ENCODE measurements at places on chromosomes 2 and 18. TPM values are rescaled to one million over a fixed set of nuclear protein-coding genes. Genes with fewer than 3 reads are reported as not detected.

DNA sequence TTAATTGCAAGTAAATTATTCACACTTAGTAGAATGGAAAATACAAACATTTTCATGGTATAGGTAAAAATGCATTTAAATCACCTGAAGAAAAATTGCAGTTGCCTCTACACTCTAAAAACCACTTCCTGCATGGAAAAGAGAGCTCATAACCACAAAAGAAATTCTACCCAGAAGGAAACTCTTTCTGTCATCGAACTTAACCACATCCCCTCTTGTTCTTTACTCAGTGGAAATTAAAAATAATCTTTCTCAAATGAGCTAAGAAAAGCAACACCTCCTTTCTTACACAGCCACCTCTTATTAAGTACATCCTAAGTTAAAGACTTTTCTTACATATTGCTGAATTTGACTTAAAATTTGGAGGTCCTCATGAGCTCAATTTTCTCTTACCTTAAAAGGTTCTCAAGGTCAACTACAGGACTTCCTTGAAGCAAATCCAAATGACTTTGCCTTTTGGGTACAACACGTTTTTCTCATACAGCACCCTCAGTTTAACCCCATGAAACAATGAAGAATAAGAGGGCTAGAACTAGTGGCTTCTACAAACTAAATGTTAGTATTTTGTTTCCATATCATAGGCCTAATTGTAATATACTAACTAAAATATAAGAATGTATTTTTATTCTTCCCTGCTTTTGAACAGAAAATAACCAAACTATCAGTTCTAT is 109.1 kb upstream of the CRIM1 start:
- DNase-seq: peak; percentile 19

CD302 gene
- total RNA-seq: 9.0 TPM

- peak; percentile 37 for DNase-seq
Measured at GRCh38 chr2:73260338-73260984, 23.8 kb downstream of the FBXO41 start.

DNA sequence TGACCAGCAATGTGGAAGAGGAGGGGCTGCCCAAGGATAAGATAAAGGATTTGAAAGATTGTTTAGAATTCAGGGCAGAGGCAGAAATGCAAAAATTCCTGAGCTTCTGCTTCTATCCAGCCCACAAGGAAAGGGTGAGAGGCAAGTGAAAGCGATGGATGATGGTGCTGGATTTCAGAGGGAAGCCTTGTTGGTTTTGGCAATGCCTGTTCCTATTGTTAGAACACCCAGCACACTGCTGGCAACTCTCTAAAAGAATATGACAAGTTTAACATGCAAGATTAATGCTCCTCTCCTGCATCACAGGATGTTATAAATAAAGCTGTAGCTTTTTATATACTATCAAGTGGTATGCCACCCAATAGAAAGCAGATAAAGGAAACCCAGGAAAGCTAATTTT is 92.6 kb downstream of the ZNF385B start:
- DNase-seq: peak; percentile 23

ACADL gene
- not detected for total RNA-seq

- DNase-seq: peak; percentile 46
Measured at GRCh38 chr2:46547223-46548102, 68.1 kb downstream of the TMEM247 start.

DNA sequence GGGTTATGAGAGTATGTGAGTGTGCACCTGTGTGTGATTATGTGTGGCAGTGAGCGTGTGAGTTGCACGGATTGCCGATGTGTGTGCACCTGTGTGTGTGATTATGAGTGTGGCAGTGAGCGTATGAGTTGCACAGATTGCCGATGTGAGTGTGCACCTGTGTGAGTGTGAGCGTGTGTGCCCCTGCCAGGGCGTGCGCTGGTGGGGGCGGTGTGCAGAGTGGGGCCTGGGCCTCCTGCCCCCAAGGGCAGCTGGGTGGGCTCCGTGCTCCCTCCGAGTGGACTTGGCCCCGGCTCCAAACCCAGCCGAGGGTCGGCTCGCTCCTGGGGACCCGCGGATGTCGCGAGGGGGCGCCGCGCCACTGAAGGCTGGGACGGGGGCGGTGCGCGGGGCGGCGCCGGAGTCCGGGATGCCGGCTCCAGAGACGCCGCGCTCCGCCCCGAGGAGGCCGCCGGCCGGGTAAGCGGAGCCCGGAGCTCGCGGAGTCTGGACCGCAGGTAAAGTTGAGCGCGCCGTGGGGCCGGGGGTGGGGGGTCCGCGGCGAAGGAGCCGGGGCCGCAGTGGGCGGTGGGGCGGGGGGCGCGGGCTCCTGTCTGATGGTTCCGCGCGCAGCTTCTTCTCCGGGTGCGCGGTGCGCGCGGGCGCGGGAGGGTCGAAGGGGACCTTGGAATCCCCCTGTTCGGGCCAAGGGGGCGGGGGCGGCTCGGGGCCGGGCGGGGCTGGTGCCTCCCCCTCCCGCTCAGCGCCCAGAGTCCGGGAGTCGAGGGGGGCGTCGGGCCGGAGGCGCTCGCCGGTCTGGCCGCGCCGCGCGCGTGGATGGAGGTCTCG is at the start of gene KCNG2:
TSS of gene KCNG2 (plus strand) at position 421 of the 828 bp plus-strand sequence. CDS start 65,730 bp downstream, outside the sequence.
- no peak for DNase-seq

DNA sequence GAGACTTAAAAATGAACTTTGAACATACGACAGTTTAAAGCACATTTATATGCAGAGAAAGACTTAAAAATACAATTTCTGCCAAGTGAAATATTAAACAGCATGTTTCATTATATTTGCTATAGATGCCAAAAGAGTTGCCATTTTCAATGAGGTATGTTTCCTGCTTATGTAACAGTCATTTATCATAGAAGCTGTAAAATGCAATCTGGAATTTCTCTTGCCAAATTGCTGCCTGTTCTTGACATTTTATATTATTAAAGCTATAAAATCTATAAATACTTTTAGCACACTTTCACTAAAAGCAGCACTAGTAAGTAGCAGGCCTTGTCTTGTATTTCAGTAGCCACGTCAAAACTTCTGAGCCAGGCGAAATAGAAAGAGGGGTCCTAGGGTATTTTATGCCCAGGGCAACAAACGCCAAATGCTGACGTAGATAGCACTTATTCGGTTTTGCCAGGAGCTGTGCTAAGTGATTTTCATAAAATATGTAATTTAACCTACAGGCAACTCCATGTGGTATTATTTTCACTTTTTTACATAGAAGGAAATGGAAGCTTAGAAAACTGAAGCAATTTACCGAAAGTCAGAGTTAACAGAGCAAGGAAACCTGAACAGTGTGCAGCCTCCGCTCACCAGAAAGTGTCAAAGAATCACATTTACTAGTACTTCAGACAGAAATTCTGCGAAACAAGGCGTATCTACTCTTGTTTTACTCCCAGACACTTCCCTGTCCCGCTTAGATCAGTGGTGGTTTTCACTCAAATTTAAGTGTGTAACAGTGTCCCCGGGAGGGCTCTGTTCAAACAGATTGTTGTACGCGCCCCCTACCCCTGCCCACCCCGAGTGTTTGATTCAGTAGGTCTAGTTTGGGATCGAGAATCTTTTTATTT is 1.2 kb upstream of the CYP20A1 start:
- DNase-seq: no peak

MPPE1 gene
- 29.0 TPM for total RNA-seq

MAP3K19 gene
- total RNA-seq: not detected

- DNase-seq: no peak
Measured at GRCh38 chr2:240429872-240430491, 5.5 kb upstream of the GPC1 start.

SERPINB12 gene
- 0.29 TPM for total RNA-seq

DNA sequence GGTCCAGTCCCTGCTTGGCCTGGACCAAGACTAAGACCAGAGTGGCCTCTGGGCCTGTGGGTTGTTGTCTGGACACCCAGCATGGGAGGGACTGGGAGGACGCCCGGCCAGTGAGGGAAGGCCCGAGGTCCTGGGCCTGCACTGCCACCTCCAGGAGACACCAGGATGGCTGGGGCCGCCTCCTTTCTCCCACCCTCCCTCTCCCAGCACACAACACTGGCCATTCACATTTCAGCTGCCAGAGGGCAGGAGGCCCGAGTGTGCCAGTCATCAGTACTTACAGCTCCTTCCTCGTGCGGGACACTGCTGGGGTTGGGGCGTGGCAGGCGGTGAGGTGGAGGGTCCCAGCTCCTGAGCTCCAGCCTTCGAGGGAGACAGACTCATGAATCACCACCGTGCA is 133.5 kb downstream of the ASB1 start:
- no peak for DNase-seq

GRCh38 chr2:216789081-216789480 is 70.8 kb downstream of the TNP1 start:
- DNase-seq: no peak

- DNase-seq: no peak
Measured at GRCh38 chr2:64115808-64116598, 28.2 kb downstream of the PELI1 start.

COL3A1 gene
- total RNA-seq: 602 TPM

- DNase-seq: no peak
Measured at GRCh38 chr18:71808616-71809015, 735.5 kb downstream of the CBLN2 start.

- DNase-seq: no peak
Measured at GRCh38 chr2:11876436-11876835, 130.0 kb downstream of the LPIN1 start.

SNORC gene
- total RNA-seq: 0.32 TPM

PECR gene
- 12.0 TPM for total RNA-seq

SLC23A3 gene
- total RNA-seq: 0.06 TPM

CPSF3 gene
- 56.0 TPM for total RNA-seq

GRCh38 chr2:124668161-124668560 is 643.1 kb downstream of the CNTNAP5 start:
- no peak for DNase-seq

GRCh38 chr2:131724019-131724418 is 196.3 kb downstream of the CCDC74A start:
- no peak for DNase-seq

DNA sequence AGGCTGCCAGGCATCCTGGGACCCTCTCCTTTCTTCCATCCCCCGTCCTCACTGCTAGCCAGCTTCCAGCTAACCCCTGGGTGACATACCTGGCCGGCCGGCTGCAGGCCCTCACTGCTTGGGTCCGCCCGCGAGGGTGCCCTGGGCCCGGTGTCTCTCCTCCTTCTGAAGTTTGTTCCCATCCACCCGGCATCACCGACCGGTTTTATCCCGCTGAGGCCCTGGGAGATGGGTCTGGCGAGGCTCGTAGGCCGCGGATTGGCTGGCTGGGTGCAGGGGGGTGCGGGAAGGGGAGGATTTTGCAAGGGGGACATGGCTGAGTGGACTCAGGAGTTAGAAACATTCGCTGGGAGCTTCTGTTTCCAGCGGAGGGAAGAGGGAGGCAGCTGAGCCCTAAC is at the start of gene PAX8:
TSS of gene PAX8 (minus strand) at position 180 of the 398 bp plus-strand sequence. CDS start 527 bp downstream, outside the sequence.
- no peak for DNase-seq

DNA sequence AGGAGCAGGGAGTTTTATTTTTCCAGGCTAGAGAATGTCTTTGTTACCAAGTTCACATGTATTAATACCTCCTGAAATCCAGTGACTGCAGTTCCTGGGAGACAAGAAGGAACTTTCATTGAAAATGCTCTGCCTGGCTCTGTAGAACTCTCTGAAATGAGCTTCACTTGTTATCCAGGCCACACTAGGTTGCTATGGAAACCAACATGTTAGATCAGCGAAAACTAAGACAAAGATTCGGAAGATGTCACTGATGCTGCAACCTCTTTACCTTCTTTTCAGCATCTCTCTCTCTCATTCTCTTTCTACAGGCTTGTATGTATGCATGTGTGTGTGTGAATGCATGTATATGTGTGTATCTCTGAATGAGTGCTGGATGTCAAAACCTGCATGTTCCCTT is 218.5 kb downstream of the TRIB2 start:
- DNase-seq: no peak

MYO3B gene
- total RNA-seq: 0.06 TPM

- no peak for DNase-seq
Measured at GRCh38 chr18:12479536-12479935, 71.8 kb downstream of the PRELID3A start.

GRCh38 chr2:236997069-236997715 is 88.5 kb upstream of the COPS8 start:
- no peak for DNase-seq

SCTR gene
- total RNA-seq: not detected
